ENCODE measurements at places on chromosomes 11 and 22. TPM values are rescaled to one million over a fixed set of nuclear protein-coding genes. Genes with fewer than 3 reads are reported as not detected.
A peak's percentile ranks its signal among the peaks of the same experiment; 100 is the strongest.

DNA sequence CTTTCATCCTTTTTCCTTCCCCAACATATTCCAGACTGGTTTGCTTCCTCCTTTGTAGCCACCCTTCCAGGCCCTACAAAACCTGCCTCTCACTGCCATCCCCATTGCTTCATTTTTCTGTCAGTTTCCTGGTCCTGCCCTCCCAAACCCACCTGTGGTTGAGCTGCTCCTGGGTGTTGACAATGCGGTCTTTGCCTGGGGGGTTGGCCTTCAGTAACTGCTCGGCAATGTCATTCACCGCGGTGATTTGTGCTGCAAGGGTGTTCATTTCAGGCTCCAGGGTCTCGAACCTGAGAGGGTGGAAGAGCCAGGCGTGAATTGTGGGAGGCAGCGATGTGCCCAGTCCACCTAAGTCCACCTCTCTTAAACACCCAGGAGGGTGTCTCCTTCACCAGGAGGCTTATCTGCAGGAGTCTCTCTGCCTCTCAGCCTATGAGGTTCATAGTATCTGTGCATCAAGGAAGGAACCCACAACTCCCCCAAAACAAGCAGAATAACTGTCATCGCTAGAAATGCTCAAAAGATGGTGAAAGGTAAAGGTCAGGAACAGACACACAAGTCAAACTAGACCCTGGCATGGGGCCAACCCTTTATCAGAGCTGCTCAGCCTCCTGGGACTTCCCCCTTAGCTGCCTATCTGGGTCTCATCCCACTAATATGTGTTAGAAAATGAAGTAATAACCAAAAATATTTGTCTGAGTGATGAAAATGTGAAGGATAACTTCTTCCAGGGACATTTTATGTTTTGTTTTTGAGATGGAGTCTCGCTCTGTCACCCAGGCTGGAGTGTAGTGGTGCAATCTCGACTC, 23.9 kb upstream of the RBM4B start:
- H3K4me3 ChIP-seq, result no peak overlapping the region
- H3K36me3 ChIP-seq, result no peaks in the 10 kb centered on the region
- no peaks in the 10 kb centered on the region for H3K4me1 ChIP-seq
- DNase-seq, result no peak

GRCh38 chr11:10604340-10604748, 35.9 kb upstream of the LYVE1 start:
- no peaks in the 10 kb centered on the region for H3K36me3 ChIP-seq
- no peaks in the 10 kb centered on the region for H3K27me3 ChIP-seq

- no peaks in the 10 kb centered on the region for H3K36me3 ChIP-seq
- no peaks in the 10 kb centered on the region for H3K27me3 ChIP-seq
- no peak overlapping the region for H3K27ac ChIP-seq
- no peak for DNase-seq
Measured at GRCh38 chr22:49588739-49589138, 238.9 kb downstream of the BRD1 start.

- H3K4me3 ChIP-seq, result no peak overlapping the region
- no peak overlapping the region for H3K27ac ChIP-seq
- no peaks in the 10 kb centered on the region for H3K4me1 ChIP-seq
- H3K27me3 ChIP-seq, result no peaks in the 10 kb centered on the region
Measured at GRCh38 chr22:36442506-36443197, 38.8 kb downstream of the TXN2 start.

DNA sequence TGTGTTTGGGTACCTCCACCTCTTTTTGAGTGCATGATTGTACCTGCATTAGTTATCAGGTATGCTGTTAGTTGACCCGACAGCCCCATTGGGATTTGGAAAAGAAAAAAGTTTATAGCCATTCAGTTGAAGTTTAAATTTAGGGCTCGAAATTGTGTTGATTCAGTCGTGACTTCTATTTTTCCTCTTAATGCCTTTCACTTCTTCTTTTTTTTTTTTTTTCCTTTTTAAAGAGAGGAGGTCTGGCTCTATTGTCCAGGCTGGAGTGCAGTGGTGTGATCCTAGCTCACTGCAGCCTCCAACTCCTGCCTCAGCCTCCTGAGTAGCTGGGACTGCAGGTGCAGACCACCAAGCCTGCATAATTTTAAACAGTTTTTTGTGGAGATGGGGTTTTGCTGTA, 2.3 kb downstream of the STT3A start:
- no peaks in the 10 kb centered on the region for H3K27me3 ChIP-seq
- peaks cover 42% of the 10 kb centered on the region for H3K36me3 ChIP-seq
- no peak for DNase-seq
- no peak overlapping the region for H3K4me3 ChIP-seq
- H3K27ac ChIP-seq, result no peak overlapping the region

- no peaks in the 10 kb centered on the region for H3K27me3 ChIP-seq
- H3K4me1 ChIP-seq, result no peaks in the 10 kb centered on the region
- no peak for DNase-seq
- H3K36me3 ChIP-seq, result no peaks in the 10 kb centered on the region
- no peak overlapping the region for H3K4me3 ChIP-seq
- H3K27ac ChIP-seq, result no peak overlapping the region
Measured at GRCh38 chr11:66685276-66686099, 7.8 kb upstream of the RBM4B start.

DNA sequence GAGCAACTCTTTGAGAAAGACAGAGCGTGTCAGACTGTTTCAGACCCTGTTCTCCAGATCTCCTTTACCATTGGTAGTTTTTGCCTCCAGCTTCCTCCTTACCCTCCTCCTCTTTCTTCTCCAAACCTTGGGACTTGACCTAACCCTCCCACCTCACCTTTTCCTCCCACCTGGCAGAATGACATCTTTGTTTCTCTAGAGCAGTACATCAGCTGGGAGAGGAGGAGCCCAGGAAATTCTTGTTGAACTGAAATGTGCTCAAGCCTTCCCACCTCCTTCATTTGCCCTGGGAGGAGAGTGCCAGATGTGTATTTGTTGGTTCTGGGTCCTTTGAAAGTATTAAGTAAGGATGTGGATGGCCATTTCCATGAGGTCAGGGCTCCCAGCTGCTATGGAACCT, 17.4 kb downstream of the OSBP2 start:
- H3K4me1 ChIP-seq, result no peaks in the 10 kb centered on the region
- no peak overlapping the region for H3K4me3 ChIP-seq
- no peak for DNase-seq
- no peaks in the 10 kb centered on the region for H3K27me3 ChIP-seq
- no peaks in the 10 kb centered on the region for H3K36me3 ChIP-seq

DNA sequence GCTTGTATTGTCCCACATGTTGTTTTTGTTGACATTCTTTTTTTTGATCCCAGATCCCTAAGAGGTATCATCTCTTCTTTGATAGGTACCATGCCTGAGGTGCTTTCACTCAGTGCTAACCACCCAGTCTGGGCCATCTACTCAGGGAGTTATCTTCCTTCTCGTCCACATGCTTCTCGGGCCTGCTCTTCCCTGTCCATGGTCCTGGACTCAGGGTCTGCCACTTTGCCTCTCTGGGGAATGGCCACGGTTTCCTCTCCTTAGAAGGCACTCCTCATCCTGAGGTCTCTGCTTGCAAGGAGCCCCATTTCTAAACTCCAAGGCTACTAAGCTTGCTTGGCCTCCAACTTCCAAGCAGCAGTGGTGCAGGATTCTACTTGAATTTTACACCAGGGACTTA, 227.0 kb upstream of the NCAM1 start:
- no peaks in the 10 kb centered on the region for H3K27me3 ChIP-seq
- H3K4me1 ChIP-seq, result no peaks in the 10 kb centered on the region
- no peak for DNase-seq
- no peaks in the 10 kb centered on the region for H3K36me3 ChIP-seq

DNA sequence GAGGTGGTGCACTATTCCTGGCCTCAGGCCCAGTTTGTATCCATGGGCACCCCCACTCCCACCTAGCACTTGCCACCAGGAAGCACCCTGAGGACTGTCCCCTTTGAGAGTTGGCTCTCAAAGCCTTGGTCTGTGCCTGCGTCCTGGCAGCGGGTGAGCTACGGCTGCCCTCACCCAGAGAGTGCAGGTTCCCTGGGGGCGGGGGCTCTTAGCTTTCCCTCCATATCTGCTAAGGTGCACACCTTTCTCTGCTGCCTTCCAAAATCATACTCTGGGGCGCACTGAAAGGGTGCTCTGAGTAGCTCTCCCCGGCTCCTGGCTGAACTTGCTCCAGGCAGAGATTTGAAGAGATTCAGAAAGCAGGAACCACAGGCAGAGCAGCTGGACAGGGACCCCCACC, 7.1 kb downstream of the KCNQ1 start:
- no peak for DNase-seq
- H3K27me3 ChIP-seq, result peaks cover 16% of the 10 kb centered on the region
- H3K4me1 ChIP-seq, result no peaks in the 10 kb centered on the region
- no peak overlapping the region for H3K27ac ChIP-seq
- H3K36me3 ChIP-seq, result no peaks in the 10 kb centered on the region
- H3K4me3 ChIP-seq, result no peak overlapping the region

- no peaks in the 10 kb centered on the region for H3K36me3 ChIP-seq
- H3K4me1 ChIP-seq, result peaks cover 9% of the 10 kb centered on the region
Measured at GRCh38 chr11:114705280-114706024, 27.1 kb downstream of the NXPE2 start.

DNA sequence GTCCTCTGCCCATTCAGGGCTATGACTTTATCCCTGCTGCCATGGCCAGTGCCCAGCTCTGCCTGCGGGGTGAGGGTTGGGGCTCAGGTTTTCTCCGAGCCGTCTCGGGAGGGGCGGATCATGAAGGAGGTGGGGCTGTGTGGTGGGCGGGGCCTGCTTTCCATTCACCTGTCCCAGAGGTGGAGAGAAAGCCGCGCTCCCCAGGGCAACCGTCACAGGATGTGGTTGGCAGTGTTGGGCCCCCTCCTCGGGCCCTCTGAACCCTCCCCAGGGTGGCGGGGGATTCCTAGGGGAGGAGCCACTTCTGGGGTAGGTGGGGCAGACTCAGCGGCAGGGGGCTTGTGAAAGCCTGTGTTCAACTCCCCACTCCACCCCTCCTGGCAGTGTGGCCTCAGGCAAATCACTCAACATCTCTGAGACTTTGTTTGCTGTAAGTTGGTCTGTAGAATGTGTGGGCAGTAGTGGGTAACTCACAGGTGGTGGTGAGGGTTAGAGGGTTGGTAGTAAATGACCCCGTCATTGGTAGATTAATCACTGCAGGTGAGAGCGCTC, 50.3 kb downstream of the CD6 start:
- H3K27ac ChIP-seq, result no peak overlapping the region
- no peak for DNase-seq
- no peak overlapping the region for H3K4me3 ChIP-seq
- H3K4me1 ChIP-seq, result no peaks in the 10 kb centered on the region
- H3K27me3 ChIP-seq, result peaks cover 17% of the 10 kb centered on the region

GRCh38 chr11:120112174-120112796, 25.6 kb downstream of the TRIM29 start:
- H3K36me3 ChIP-seq, result no peaks in the 10 kb centered on the region
- no peak overlapping the region for H3K4me3 ChIP-seq
- H3K4me1 ChIP-seq, result no peaks in the 10 kb centered on the region
- H3K27ac ChIP-seq, result no peak overlapping the region

GRCh38 chr11:335779-336658, 15.4 kb upstream of the IFITM3 start:
- H3K4me3 ChIP-seq, result no peak overlapping the region
- H3K27ac ChIP-seq, result peak overlapping the region; percentile 65
- DNase-seq, result no peak
- H3K36me3 ChIP-seq, result no peaks in the 10 kb centered on the region
- H3K27me3 ChIP-seq, result peaks cover 3% of the 10 kb centered on the region

- H3K36me3 ChIP-seq, result no peaks in the 10 kb centered on the region
- no peaks in the 10 kb centered on the region for H3K27me3 ChIP-seq
- H3K4me1 ChIP-seq, result peaks cover 4% of the 10 kb centered on the region
- no peak overlapping the region for H3K4me3 ChIP-seq
Measured at GRCh38 chr11:74417860-74418508, 19.8 kb upstream of the PGM2L1 start.

- H3K27ac ChIP-seq, result no peak overlapping the region
- H3K27me3 ChIP-seq, result no peaks in the 10 kb centered on the region
- DNase-seq, result no peak
- no peaks in the 10 kb centered on the region for H3K36me3 ChIP-seq
- H3K4me3 ChIP-seq, result no peak overlapping the region
- peaks cover 9% of the 10 kb centered on the region for H3K4me1 ChIP-seq
Measured at GRCh38 chr11:45149483-45150056, 3.1 kb downstream of the PRDM11 start.

- no peak overlapping the region for H3K27ac ChIP-seq
- no peaks in the 10 kb centered on the region for H3K36me3 ChIP-seq
- H3K27me3 ChIP-seq, result no peaks in the 10 kb centered on the region
- H3K4me3 ChIP-seq, result no peak overlapping the region
- no peaks in the 10 kb centered on the region for H3K4me1 ChIP-seq
Measured at GRCh38 chr11:44774731-44775130, 48.0 kb downstream of the TSPAN18 start.

GRCh38 chr22:33162196-33162595, 104.0 kb upstream of the SYN3 start:
- no peak overlapping the region for H3K27ac ChIP-seq
- H3K4me3 ChIP-seq, result no peak overlapping the region
- H3K36me3 ChIP-seq, result no peaks in the 10 kb centered on the region
- H3K27me3 ChIP-seq, result no peaks in the 10 kb centered on the region

- DNase-seq, result no peak
- H3K36me3 ChIP-seq, result no peaks in the 10 kb centered on the region
- H3K4me1 ChIP-seq, result no peaks in the 10 kb centered on the region
- no peak overlapping the region for H3K27ac ChIP-seq
Measured at GRCh38 chr11:7348432-7349304, 97.0 kb downstream of the SYT9 start.

- H3K27ac ChIP-seq, result no peak overlapping the region
- peaks cover 9% of the 10 kb centered on the region for H3K4me1 ChIP-seq
- DNase-seq, result no peak
- H3K4me3 ChIP-seq, result no peak overlapping the region
- no peaks in the 10 kb centered on the region for H3K36me3 ChIP-seq
Measured at GRCh38 chr11:12234221-12234620, 123.8 kb downstream of the MICAL2 start.

DNA sequence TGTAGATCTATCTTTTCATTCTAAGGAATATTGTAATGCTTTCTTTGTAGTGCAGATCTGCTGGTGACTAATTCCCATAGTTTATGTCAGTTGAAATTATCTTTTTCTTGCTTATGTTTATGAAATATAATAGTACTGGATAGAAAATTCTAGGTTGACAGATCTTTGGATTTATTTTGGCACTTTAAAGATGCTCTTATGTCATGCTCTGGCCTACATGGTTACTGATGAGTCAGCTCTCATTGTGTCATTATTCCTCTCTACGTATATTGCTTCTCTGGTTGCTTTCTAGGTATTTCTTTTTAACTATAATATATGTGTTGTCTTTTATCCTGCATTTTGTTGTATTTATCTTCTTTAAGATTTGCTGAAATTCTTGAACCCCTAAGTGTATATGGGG, 955.5 kb upstream of the CHORDC1 start:
- H3K4me3 ChIP-seq, result no peak overlapping the region
- H3K27me3 ChIP-seq, result no peaks in the 10 kb centered on the region
- no peaks in the 10 kb centered on the region for H3K4me1 ChIP-seq
- no peak overlapping the region for H3K27ac ChIP-seq
- no peak for DNase-seq

- H3K27ac ChIP-seq, result no peak overlapping the region
- no peak for DNase-seq
- no peak overlapping the region for H3K4me3 ChIP-seq
- H3K4me1 ChIP-seq, result no peaks in the 10 kb centered on the region
- no peaks in the 10 kb centered on the region for H3K36me3 ChIP-seq
- peaks cover 3% of the 10 kb centered on the region for H3K27me3 ChIP-seq
Measured at GRCh38 chr22:22753526-22754267, 109.3 kb downstream of the GGTLC2 start.

RBFOX2 gene
- polyA plus RNA-seq, result 20.5 TPM

ABCG4 gene
- polyA plus RNA-seq, result 0.08 TPM

RAG2 gene
- polyA plus RNA-seq, result not detected

ZBTB16 gene
- 45.2 TPM for polyA plus RNA-seq

KREMEN1 gene
- 7.7 TPM for polyA plus RNA-seq

SLC25A18 gene
- 5.5 TPM for polyA plus RNA-seq

TEX54 gene
- not detected for polyA plus RNA-seq

SORL1 gene
- polyA plus RNA-seq, result 0.23 TPM

OR52N4 gene
- polyA plus RNA-seq, result not detected

All from psoas muscle (tissue), 8 donors.